Brain microvascular endothelial cell (primary cell): ENCODE measurements at places on chromosomes 3 and 15.

GRCh38 chr3:159662549-159662948 lies 326.1 kb upstream of the IL12A start:
- DNase-seq = no peak

DNA sequence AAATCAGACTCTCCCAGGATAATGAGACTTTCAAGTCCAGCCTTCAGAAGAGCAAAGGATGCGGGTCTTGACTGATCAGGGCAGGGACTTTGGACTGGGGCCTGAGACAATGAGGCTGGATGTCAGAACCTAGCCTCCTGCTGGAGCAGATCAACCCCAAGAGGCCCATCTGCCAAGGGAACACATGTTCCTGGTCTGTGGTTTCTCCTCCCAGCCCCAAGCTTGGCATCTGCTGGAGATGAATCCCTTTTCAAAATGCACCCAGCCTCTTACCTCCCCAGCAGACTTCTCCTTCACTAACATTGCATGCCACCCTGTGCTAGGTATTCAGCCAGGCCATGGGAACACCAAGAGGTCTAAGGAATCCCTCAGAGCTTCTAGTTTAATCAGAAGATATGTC lies 43.7 kb upstream of the MFGE8 start:
- DNase-seq = no peak

GRCh38 chr3:97510795-97511194 lies 253.8 kb upstream of the ARL6 start:
- DNase-seq = no peak

GRCh38 chr3:171874251-171874681 lies 31.1 kb downstream of the TMEM212 start:
- DNase-seq = peak; percentile 93

DNA sequence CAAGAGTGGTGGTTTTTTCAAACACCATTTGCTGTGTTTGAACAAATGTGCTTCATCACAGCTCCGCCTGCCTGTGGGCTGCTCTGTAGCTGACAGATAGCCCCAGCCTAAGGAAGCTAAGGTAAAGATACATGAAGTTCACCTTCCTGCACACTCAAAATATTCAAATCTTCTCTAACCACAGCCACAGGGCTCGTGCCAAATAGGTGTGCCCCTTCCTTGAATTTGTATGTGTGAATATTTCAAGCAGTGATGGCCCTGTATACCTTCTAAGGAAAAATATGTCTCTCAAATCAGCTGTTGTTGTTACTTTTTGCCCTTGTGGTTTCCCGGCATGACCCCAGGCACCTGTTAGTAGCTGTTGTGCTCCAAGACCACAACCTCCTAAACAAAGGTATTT lies 92.8 kb downstream of the CCNL1 start:
- DNase-seq = no peak

DNA sequence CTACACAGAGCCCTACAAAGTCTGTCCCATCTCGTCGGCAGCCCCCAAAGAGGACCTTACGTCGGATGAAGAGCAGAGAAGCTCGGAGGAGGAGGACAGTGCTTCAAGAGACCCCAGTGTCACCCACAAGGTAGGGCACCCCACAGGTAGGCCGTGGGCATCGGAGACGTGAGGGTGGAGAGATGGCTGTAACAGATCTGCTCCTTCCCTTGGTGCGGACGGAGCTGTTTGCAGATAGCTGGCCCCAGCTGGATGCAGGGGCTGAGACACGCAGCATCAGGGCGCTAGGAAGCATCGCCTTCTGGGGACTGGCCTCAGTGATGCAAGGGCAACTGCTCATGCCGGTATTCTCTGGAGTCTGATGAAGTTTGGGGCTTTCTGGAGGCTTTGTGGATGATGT lies 45.4 kb downstream of the FGD5 start:
- DNase-seq = no peak
